Activated CD8-positive, alpha-beta T cell treated with anti-CD3 and anti-CD28 coated beads, Interleukin-2, amount 10 ng/mL, durations not matched to agents 7 days and 5 days (primary cell): ENCODE measurements at places on chromosomes 11 and 22.

DNA sequence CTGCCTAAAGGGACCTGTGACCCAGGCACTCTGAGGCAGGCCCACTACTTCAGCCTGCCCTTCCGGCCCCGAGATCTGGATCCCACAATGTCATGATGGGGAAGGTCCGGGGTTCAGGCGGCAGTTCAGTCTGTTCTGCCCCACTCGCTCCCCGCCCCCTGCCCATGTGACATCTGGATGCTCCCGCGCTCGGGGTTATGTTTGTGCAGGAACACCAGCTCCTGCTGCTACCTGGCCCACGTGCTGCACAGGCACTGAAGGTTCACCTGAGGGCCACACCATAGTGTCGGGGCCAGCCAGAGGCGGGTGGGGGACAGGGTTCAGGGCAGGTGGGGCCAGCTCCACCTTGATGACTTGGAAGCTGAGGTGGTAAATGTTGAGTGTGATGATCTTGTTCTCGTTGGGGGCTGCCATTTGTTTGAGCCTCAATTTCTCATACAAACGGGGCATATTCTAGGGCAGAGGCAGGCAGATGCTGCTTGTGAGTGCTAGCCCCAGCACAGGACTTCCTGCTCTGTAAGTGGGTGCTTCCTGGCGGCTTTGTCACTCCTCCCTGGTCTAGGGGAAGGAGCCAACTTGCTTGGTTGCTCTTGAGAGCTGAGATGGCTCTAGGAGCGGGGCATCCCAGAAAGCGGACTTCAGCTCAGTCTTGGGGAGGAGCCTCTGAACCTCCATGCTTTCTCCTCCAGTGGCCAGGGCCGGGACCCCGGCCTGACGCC lies 4.4 kb upstream of the SIPA1 start:
- peak; percentile 53 for DNase-seq

DNA sequence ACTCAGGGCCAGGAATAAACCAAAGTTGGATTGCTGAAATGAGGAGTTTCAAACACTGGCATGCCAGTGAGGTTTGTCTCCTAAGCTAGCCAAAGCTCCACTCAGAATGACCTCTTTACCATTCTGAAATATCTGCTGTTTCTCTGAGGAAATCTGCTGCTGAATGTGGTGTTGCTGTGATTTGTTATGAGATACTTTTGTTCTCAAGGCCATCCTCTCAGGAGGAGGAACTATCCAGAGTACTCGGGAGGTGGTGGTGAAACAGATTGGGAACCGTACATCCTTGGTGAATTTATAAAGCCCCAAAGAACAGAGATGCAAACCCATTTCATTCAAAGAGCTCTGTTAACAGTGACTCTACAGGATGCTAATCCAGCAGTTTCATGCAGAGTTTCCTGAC lies 50.5 kb downstream of the BDNF start:
- no peak for DNase-seq

GRCh38 chr11:79594834-79595233 lies 154.0 kb upstream of the TENM4 start:
- DNase-seq = no peak

- DNase-seq = no peak
These were observed 49.1 kb downstream of the SPATA19 start for GRCh38 chr11:133796043-133796795.

GRCh38 chr11:34609850-34610249 lies 11.0 kb upstream of the EHF start:
- no peak for DNase-seq

DNA sequence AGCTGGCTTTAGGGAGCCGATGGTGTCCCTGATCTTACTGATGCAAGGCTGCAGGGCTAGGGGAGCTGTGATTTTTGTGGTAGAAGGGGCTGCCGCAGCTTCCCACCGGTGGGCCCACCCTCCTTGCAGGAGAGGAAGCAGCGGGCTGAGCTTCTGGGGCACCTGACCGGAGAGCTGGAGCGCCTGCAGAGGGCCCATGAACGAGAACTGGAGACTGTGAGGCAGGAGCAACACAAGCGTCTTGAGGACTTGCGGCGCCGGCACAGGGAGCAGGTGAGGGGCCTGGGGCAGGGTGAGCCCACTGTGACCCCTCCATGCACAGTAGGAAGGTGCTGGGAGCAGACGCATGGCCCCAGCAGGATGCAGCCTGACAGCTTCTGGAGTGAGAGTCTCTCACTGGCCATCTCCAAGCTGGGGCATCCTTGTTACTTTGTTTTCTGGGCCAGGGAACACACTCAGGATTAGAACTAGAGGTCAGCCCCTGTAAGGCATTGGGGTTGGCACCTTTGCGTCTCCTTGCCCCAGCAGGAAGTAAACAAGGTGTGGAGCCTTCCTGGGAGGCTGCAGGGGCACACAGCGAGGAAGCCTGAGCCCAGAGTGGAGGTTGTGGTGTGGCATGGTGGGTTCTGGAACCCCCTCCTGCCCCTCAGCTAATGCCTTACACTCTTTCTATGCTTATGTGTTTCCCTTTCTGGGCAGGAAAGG lies 66.7 kb downstream of the CEP164 start:
- DNase-seq = no peak

DNA sequence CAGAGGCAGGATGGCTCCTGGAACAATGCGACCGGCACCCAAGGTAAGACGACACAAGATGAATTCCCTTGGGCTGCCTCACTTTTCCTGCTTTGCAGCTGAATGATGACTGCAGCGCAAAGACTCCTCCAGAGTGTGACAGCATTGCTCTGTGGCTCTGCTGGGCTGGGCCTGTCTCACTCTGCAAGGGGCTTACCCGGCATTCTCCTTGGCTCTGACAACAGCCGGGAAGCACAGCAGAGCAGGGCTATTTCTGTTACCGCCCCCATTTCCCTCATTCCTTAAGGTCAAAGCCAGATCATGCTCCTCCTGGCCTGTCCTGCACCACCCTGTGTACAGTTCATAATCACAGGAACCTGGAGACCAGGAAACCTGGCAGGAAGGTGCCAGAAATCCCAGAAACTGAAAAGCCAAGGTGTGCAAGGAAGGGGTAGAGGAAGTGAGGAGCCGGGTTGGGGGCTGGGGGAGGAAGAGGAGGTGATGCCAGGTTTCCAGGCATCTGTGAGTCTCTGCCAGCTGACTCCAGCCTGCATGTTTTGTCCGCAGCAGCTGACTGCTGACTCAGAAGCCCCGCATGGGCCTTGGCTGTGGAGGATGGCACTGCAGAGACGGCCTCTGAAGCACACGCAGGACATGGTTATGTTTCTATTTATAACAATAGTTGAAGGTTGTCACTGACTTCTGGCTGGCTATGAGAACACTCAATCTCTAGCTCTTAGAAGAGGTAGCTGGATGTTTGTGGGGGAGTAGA lies 113.6 kb downstream of the MICAL3 start:
- DNase-seq = no peak

DNA sequence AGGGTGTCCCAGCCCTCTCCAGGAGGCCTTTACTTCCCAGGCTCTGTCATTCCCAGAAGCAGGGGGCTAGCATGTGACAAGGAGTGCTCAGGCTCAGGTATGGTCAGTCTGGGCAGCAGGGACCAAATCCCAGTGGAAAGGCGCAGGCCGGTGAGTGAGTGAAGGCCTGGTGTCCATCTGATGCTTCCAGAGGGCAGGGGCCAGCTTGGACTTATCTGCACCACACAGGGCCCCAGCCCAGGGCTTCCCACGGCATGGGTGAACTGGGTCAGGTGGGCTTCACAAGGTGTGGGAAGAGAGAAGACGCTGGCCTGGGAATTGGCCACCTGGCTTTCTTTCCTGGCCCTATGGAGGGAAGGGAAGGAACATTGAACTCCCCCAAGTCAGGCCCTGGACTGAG lies 20.4 kb upstream of the APOBEC3A start:
- no peak for DNase-seq

- DNase-seq = no peak
These were observed 115.3 kb downstream of the PKNOX2 start for GRCh38 chr11:125279676-125280418.

DNA sequence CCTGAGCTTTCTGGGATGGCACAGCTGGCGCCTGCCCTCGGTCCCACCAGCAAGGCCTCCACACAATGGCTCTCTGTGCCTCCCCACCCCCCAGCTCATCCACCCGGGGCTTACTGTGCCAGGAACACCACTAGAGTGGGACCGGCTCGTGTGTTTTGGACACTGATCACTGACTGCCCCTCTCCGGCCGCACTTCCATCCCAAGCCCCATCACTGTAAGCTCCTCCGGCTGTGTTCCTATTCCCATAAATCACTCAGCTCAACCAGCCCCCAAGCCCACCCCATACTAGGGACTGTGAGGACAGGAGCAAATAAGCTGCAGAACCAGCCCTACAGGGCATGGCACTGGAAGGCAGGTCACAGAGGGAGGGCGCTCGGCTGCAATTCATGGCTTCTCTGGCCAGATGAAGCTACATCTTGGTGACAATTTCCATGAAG lies 7.3 kb downstream of the APBB1 start:
- DNase-seq = no peak

DNA sequence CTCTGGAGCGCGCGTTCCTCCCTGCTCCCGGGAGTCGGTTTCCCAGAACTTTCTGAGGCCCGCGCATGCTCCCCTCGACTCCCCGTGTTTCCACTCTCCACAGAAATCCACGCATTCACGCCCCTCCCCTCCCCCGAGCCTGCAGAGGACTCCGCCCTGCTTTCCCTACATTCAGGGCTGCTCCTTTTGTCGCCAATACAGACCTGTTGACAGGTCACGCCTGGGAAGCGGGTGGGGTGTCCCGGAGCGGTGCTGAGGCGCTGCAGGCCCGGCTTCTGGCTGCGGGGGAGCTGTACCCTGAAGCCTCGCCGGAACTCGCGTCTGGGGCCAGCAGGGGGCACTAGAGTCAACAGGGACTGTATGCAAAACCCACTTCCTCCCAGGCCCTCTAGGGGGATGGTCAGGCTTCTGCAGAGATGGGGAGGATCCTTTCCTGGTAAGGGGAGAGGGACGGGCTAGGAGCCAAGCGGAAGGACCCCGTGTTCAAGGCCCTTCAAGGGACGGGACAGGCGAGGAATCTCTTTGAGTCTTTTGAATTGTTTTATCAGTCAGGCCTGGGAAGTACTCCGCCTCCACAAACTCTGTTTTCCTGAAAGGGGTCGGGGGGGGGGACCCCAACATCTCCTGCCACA lies at the start of gene PRAME:
Gene PRAME (minus strand): TSS at position 294 of the 632 bp plus-strand sequence. CDS start 2,433 bp downstream, outside the sequence.
- peak; percentile 89 for DNase-seq

DNA sequence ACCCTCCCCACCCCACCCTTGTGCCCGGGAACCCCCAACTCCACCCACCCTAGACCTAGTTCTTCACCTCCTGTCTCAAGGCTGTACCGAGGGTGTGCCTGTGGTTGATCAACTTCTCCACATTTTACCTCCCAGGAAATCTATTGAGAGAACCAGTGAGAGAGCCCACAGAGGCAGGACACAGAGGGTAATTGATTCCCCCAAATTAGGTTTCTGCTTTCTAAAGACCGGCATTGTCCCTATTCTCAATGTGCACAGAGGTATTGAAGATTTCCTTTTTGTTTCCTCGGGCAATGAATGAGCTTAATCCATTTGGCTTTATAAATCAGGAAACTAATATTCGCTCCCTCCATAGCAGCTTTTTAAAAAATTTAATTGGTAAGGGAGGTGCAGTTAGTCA lies 6.0 kb upstream of the LMO1 start:
- no peak for DNase-seq

- DNase-seq = no peak
These were observed 104.5 kb upstream of the B3GAT1 start for GRCh38 chr11:134516529-134516928.

DNA sequence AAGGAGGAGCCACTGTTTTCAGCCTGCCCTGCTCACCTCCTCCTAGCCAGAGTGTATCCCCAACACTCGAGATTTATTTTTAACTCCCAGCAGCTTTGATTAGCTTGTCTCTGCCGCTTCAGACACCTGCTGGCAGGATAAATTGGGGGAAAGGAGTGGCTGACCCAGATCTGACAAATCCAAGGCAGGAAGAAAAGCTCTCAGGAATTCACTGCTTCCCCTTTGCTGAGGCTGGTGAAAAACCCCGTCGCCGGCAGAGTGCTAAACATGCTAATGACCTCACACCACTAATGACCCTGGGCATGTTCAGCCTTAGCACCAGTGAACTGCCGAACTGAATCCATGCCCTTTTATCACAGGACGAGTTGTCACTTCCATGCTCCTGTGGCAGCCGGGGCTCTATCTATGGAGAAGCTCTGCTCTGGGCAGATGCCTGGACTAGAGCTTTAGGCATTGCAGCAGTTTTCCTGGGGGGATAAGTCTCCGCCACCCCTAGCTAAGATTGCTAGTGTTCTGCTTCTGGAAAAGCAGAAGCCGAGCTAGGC lies 52.2 kb downstream of the FEZ1 start:
- no peak for DNase-seq

DNA sequence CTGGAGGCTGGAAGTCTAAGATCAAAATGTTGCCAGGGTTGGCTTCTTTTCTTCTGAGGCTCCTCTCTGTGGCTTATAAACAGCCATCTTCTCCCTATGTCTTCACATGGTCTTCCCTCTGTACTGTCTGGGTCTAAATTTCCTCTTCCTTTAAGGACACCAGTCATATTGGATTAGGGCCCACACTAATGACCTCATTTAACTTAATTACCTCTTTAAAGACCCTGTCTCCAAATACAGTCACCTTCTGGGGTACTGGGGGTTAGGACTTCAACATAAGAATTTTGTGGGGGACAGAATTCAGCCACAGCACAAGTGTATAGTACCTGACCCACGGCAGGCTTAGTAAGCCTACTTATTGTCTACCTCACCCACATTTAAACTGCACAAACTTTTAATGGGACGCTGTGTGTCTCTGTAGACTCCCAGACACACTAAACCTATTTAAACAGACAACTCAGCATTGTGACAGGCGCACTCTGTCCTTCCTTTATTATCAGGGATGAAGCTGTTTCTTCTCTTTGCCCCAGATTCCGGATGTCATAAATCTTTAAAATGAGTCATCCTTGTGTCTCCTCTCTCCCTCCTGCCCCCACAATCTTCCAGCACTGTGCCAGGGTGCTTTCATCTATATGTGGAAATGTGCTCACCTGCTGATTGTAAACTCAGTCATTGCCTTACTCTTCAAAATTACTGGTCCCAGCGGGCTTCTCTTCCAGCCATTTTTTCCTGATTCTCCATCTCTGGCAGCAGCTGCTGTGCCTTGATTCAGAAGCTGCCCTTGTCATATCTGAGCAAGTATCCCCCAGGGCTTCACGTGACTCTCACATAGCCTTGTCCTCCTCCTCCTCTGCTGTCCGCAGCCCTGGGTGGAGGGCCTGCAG lies 5.4 kb upstream of the MAPK8IP1 start:
- no peak for DNase-seq

GRCh38 chr11:45918331-45918941 lies 759 bp upstream of the PEX16 start:
- peak; percentile 78 for DNase-seq

DNA sequence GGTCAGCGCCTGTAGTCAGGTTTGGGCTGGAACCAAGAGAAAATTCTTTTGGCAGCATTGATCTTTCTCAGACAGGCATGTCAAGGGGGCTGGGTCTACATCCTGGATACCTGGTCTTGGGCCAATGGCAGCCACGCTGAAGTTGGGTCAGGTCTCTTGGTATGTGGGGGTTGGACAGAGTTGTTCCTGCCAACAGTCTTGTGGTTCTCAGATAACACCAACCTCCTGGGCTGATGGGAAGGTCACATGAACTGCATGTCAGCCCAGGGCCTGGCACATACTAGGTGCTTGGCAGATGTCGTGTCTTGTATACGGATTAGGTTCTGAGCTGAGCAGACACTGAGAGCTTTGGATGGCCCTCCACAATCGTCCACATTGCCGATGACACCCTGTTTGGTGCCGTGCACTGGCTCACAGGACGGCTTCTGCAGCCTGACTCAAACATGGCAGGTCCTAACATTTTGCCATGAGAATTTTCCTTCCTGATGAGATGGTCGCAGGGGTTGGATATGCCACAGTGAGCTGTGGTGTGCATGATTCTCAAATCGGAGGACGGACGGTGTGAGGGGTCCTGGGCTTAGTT lies 42.0 kb downstream of the FBLN1 start:
- no peak for DNase-seq
